ENCODE measurements at places on chromosomes 13 and 19.

GRCh38 chr13:31172001-31172400 lies 10.3 kb upstream of the HSPH1 start:
- DNase-seq = no peak

GRCh38 chr13:99218545-99218944 lies 17.9 kb downstream of the UBAC2 start:
- DNase-seq = no peak

DNA sequence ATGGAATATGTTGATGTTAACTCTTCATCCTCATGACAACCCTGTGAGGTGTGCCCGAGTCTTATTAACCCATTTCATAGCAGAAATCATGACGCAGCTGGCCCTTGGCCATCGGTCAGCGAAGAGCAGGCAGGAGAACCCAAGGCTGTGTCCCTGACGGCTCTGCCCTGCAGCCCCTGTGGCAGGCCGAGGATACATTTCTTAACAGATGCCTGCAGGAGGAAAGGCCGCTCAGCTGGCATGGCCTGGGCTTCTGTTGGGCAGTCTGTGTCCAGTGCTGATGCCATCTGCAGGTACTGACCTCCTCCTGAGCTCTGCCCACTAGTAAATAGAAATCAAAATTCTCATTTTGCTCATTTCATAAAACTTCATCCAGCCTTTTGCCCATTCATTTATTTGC lies 35.4 kb upstream of the MCF2L start:
- DNase-seq = no peak

GRCh38 chr13:110103534-110103933 lies 203.4 kb downstream of the COL4A1 start:
- DNase-seq = no peak

DNA sequence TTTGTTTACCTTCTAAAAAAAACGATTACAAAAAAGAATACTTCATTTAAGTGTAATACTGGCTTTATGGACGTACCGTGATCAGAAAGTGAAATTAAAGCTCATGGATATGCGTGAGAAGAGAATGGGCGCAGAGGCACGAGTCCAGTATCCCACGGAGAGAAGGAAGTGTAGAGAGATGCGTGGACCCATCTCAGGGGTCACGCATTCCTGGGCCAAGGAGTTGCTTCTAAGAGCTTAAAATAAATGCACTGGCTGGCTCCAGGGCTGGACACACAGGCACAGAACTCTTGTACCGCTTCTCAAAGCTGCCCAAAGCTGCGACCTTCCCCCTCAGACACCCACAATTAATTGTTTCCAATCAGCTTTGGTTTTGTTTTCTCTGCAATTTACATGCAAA lies 8.7 kb upstream of the SPC24 start:
- DNase-seq = no peak

GRCh38 chr13:38624822-38625221 lies 62.1 kb upstream of the FREM2 start:
- no peak for DNase-seq

DNA sequence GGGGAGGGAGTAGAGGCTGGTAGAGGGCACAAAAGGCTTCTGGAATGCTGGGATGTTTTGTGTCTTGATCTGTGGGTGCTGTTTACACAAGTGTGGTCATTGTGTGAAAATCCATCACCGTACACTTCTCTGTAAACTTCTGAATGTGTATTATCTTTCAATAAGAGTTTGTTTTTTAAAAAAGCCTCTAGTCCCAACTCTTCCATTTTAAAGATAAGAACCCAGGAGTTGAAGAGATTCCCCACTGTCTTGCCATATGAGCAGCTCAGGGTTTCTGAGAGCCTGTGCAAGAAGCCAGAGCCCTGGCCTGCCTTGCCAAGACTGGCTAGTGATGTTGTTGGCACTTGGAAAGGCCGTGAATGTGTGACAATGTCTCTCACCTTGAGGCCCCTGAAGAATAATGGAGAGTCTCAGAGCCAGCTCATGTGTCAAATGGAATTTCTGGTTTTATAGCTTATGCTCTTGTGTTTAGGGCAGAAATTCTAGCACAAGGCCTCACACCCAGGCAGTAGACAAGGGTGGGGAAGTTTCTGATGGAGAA lies 57.5 kb upstream of the NPAS1 start:
- DNase-seq = no peak

DNA sequence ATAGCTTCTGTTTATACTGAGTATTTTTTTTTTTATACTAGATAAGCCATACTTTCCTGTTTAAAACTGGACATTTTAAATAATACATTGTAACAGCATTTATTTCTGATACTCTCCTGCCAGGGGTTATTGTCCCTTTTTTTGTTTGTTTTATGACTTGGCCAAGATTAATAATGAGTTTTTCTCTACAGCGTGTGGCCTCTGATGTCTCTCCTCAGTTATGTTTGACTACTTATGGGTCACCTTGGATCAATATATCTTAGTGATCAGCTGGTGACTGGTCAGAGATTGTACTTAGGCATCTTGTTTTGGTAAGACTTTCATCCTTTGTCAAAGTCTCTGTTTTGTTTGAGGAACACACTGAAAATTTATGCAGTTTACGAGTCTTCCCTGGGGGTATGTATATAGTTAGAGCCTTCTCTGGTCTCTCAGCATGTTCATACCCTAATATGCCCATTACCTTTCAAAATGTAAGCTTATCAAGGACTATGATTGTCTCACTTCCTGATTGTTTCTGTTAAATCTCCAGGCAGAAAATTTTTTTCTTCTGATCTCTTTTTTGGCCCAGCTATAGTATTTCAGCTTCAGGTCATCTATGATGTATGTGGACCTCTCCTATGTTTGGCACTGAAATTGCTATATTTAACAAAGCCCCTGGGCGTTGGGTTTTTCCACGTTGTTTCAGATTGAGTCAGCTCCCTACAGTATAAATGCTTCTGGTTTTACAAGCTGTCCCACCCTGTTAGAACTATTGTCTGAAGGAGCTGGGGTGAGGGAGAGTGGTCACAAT lies 87.9 kb downstream of the URI1 start:
- no peak for DNase-seq

GRCh38 chr19:40799558-40800338 lies 757 bp downstream of the EGLN2 start:
- no peak for DNase-seq

DNA sequence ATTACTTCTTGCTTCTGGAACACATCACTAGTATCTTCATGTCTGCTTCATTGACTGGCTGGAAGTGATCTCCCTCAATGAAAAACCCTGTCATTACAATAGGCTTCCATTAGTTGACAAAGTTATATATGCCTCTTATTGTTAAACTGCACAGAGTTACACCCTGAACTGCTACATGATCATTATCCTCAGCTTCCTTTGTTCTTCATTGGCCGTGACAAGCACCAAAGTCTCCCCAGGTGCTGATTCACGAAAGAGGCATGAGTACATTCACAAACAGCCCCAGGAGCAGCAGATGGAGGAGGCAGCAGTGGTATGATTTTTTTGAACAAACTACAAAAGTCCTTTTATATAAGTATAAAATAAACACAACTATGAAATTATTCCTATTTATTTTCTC lies 51.4 kb downstream of the VWA8 start:
- DNase-seq = no peak

GRCh38 chr19:54937926-54938325 lies 9.4 kb downstream of the NLRP7 start:
- no peak for DNase-seq

DNA sequence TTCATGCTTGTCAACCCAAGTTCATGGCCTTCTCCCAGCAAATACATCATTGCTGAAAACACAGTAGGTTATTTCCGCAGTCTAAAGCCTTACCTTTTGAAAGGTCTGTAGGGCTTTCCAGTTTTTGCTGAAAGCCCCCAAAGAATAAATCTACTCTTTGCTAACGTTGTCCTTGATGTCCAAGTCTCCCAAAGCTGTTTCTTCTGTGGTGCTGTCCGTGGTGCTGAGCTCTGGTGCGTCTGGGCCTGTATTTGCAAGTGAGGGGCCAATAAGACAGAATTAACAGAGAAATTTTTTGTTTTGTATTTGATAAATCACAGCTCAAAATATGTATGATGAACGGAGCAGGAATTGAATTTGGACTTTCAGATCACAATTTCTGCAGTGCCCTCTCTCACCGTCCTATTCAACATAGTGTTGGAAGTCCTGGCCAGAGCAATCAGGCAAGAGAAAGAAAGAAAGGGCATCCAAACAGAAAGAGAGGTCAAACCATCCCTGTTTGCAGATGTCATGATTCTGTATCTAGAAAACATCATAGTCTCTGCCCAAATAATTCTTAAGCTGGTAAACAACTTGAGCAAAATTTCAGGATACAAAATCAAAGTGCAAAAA lies 9.8 kb upstream of the LGALS16 start:
- DNase-seq = peak; percentile 11

DNA sequence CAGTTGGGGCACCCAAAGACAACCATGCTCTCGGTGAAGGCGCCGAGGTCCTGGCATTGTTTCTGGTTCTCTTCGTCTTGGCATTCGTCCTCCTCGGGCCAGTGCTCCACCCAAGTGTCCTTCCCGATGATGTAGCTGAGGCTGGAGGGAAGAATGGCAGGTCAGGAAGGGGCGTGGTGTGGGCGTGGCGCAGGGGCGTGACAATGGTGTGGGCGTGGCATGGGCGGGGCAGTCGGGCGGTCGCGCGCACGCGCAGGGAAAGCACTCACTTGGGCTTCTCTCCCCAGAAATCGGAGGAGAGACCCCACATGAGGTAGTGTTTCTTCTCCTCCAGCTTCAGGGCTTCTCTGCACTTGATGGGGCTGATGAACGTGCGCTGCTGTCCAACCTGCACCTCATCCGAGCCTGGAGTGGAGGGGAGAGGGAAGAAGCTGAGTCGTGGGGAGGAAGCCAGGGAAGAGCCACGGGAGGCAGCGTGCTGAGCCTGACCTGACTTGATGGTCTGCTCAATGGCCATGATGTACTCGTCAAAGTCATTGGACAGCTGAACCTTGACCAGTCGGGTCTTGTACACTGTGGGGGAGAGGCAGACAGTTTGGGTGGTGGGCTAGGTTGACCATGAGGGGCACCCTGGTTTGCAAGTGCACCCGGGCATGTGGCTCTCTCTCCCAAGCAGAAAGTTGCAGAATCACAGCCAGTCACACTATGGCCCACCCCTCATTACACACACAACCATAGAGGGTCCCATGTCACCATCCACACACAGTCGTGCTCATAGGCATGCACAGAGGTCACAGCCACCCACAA lies 8.1 kb upstream of the TNFSF14 start:
- no peak for DNase-seq

- no peak for DNase-seq
These were observed 25.0 kb downstream of the LAMP1 start for GRCh38 chr13:113322043-113322461.

DNA sequence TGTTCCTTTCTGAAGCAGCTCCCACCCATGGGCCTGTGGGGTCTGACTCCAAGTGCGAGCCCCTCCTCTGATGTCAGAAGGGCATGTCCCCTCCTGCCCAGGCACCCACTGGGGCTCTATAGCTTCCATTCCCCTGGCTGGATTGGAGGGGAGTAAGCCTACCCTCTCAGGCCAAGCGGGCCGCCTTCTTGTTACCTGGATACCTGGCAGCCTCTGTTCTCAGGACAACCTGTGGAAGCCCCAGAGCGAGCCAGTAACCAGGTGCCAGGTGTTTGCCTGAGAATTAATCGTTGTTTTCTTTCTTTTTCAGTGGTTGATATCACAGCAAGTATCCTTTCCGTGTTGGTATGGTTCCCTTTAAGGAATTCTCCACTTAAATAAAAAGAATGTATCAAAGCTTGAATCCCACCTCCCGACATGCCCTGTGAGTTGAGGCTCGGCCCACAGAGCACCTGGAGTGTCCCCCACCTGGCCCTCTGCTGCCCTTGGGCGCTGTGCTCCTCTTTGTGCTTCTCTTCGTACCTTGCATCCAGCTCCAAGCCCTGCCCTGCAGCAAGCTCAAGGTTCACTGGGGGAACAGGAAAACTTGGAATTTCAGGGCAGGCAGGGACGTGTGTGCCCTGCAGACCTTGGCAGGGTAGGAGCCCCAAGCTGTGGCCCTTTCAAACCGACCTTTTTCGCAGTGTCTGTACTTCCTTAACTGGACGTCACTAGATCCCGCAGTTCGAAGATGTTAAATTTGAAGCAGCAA lies 15.0 kb downstream of the MAU2 start:
- DNase-seq = no peak

DNA sequence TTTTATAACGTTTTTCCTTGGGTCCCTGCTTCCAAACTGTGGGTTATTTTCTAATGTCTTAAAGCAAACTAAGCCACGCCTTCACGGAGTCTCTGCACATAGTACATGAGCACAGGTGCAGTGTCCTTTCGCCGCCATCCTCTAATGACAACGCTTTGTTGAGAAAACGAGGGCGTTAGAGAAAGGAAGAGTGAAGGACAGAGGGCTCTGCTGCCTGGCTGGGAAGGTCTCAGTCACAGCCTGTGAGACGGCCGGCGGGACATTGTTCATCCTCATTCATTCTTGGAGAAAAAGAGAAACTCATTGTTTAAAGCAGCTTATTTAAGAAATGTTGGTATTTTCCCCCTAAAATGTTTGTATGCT lies 9.5 kb downstream of the IL17D start:
- no peak for DNase-seq

DNA sequence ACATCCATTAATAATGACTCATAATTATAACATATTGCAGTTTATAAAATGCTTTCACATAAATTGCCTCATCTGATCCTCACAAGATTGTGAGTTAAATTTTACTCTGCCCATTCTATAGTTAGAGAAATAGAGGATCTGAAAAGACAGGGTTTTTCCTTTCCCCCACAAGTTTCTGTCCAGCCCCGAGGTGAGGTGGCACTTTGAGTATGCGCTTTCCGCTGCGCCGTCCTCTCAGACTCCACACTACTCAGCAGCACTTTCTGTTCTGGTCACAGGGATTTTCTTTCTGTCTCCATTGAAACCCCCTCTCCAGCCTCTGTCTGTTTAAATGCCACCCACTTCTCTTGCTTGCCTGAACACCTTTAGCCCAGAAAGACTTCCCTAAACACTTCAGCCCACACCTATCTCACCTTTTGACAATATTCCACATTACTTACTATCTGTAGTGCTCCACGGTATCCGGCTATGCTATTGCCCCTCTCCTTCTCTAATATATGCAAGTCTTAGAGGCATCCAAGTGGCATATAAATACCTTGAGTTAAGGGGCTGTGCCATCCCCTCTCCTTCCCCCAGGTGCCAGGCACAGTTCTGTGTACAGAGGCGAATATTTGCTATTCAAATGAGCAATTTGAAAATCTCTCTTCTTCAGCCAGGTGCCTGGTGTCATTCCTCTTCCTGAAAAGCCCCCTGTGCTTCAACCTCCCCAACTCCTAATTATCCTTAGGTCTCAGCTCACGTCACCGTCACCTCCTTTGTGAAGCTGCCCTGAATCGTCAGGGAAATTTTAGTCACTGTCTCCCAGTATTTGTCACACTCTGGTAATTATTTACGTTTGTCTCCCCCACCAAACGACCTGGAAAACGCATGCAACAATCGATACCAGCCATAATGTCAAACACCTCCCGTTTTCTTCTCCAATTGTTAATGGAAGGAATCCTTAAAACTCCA lies 268.7 kb downstream of the NHLRC3 start:
- no peak for DNase-seq

- no peak for DNase-seq
These were observed 4.8 kb downstream of the SOX21 start for GRCh38 chr13:94707400-94708021.

- DNase-seq = no peak
These were observed 28.1 kb downstream of the CPT1C start for GRCh38 chr19:49718991-49719390.

GRCh38 chr19:36136964-36137686 lies 2.7 kb upstream of the CAPNS1 start:
- no peak for DNase-seq
